Karpas-422 (cell line): ENCODE measurements at places on chromosomes 11 and 22. TPM values are rescaled to one million over a fixed set of nuclear protein-coding genes. Genes with fewer than 3 reads are reported as not detected.

GRCh38 chr11:65065851-65066250, 7.5 kb upstream of the NAALADL1 start:
- H3K27ac ChIP-seq = no peak overlapping the region
- DNase-seq = no peak
- no peak overlapping the region for H3K4me3 ChIP-seq

GRCh38 chr11:47264521-47264920, 5.4 kb upstream of the MADD start:
- H3K4me3 ChIP-seq = no peak overlapping the region
- H3K27ac ChIP-seq = no peak overlapping the region
- H3K27me3 ChIP-seq = no peaks in the 10 kb centered on the region
- no peaks in the 10 kb centered on the region for H3K36me3 ChIP-seq
- DNase-seq = no peak

DNA sequence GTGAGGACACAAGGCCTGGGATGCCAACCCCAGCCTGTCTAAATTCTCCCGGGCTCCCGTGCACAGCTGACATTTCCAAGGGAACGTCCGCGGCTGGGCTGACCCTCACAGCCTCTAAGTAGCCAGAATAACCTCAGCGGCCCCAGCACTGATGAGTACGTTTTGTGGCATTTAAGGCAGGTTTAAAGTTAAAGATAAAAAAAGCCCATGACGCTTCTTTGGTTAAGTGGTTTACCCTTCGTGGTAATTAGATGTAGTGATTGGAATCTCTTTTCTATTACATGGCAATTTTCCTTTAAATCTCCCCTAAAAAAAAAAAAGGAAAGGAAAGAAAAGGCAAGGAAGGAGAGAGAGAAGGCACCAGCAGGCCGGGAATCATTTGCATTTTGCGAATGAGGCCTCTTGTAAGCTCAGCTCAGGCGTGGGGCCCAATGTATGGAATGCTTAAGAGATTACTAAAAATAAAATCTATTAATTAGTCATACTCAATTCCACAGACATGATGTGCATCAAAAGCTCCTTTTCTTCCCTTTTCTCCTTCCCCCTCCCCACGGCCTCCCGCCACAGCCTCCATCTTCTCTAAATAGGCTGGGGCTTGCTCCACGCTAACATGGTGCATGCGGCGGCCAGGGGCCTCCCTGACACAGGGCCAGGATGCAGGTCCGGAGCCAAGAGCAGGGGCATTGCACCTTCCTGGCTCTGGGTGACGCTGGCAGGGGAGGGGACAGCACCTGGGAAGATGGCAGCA, 44.1 kb downstream of the MACROD1 start:
- H3K4me1 ChIP-seq = peaks cover 3% of the 10 kb centered on the region; the same call in 1 of the 2 replicates
- H3K4me3 ChIP-seq = no peak overlapping the region
- no peak for DNase-seq
- H3K36me3 ChIP-seq = no peaks in the 10 kb centered on the region
- H3K27ac ChIP-seq = no peak overlapping the region

GRCh38 chr11:92460213-92460612, 235.6 kb downstream of the FAT3 start:
- no peaks in the 10 kb centered on the region for H3K4me1 ChIP-seq
- no peaks in the 10 kb centered on the region for H3K27me3 ChIP-seq
- no peak for DNase-seq
- no peaks in the 10 kb centered on the region for H3K36me3 ChIP-seq
- H3K27ac ChIP-seq = no peak overlapping the region
- H3K4me3 ChIP-seq = no peak overlapping the region

GRCh38 chr11:3177931-3178330, 12.8 kb upstream of the OSBPL5 start:
- no peak for DNase-seq
- H3K27me3 ChIP-seq = no peaks in the 10 kb centered on the region
- no peaks in the 10 kb centered on the region for H3K4me1 ChIP-seq
- no peaks in the 10 kb centered on the region; the same call in 1 of the 2 replicates for H3K36me3 ChIP-seq
- H3K4me3 ChIP-seq = no peak overlapping the region

GRCh38 chr22:43088627-43088983, 586 bp downstream of the TTLL1 start:
- H3K36me3 ChIP-seq = no peaks in the 10 kb centered on the region
- no peaks in the 10 kb centered on the region for H3K27me3 ChIP-seq
- H3K4me3 ChIP-seq = peak overlapping the region; percentile 78
- H3K4me1 ChIP-seq = peaks cover 6% of the 10 kb centered on the region
- H3K27ac ChIP-seq = no peak overlapping the region
- DNase-seq = no peak

DNA sequence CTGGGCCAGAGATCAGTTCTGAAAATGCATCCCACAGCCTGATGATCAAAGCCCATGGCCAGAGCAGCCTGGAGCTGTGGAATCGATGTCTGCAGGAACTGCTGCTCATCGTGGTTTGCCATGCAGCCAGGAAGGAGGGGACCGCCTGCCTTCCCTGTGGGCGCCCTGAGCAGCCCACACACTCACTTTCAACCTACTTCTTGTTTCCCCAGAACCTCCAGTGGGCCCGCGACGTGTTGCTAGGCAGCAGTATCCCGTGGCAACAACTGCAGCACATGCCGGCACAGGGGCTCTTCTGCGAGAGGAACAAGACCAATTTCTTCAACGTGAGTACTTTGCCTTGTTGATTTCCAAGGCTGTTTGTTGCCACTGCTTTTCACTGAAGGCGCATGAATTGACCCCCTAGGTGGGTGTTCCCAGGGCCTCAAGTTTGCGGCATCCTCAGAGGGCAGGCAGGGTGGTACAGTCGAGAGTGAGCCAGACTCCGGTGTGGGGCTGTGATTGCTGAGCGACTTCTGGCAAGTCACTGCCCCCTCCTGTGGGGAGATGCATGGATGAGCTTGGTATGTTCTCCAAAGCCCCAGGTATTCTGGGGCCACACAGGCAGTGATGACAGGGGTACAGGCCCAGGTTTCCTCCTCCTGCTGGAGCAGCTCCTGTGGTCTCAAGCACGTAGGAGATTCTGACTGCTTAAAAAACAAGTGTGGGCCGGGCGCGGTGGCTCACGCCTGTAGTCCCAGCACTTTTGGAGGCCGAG, 47.0 kb upstream of the SUSD2 start:
- H3K4me3 ChIP-seq = no peak overlapping the region
- H3K4me1 ChIP-seq = no peaks in the 10 kb centered on the region
- no peaks in the 10 kb centered on the region for H3K27me3 ChIP-seq

GRCh38 chr11:4072668-4073285, 21.8 kb upstream of the RRM1 start:
- peaks cover 13% of the 10 kb centered on the region for H3K4me1 ChIP-seq
- no peak overlapping the region for H3K4me3 ChIP-seq
- DNase-seq = peak; percentile 90
- H3K27me3 ChIP-seq = no peaks in the 10 kb centered on the region
- H3K36me3 ChIP-seq = no peaks in the 10 kb centered on the region
- no peak overlapping the region for H3K27ac ChIP-seq

- no peak overlapping the region for H3K4me3 ChIP-seq
- peak; percentile 68 for DNase-seq
- no peaks in the 10 kb centered on the region for H3K4me1 ChIP-seq
- no peaks in the 10 kb centered on the region for H3K27me3 ChIP-seq
These were observed 84.1 kb downstream of the NXPE2 start for GRCh38 chr11:114762408-114762807.

DNA sequence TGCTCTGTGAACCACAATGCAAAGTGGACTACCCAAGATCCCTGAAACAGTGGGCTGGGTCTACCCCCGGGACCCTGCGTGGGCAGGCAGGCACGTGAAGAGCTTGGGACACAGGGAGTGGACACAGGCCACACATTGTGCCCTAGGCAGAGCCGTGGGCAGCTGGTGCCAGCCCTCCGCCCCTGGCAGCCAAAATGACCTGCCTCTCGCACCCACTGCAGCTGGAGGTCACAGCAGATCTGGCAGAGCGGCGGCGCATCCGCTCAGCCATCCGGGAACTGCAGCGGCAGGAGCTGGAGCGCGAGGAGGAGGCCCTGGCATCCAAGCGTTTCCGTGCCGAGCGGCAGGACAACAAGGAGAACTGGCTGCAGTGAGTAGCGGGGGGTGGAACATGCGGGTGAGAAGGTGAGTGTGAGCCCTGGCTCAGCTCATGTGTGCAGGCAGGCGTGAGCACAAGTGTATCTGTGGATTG, 6.7 kb downstream of the SMTN start:
- DNase-seq = no peak
- H3K4me1 ChIP-seq = peaks cover 50% of the 10 kb centered on the region
- H3K36me3 ChIP-seq = no peaks in the 10 kb centered on the region
- no peak overlapping the region for H3K4me3 ChIP-seq

DNA sequence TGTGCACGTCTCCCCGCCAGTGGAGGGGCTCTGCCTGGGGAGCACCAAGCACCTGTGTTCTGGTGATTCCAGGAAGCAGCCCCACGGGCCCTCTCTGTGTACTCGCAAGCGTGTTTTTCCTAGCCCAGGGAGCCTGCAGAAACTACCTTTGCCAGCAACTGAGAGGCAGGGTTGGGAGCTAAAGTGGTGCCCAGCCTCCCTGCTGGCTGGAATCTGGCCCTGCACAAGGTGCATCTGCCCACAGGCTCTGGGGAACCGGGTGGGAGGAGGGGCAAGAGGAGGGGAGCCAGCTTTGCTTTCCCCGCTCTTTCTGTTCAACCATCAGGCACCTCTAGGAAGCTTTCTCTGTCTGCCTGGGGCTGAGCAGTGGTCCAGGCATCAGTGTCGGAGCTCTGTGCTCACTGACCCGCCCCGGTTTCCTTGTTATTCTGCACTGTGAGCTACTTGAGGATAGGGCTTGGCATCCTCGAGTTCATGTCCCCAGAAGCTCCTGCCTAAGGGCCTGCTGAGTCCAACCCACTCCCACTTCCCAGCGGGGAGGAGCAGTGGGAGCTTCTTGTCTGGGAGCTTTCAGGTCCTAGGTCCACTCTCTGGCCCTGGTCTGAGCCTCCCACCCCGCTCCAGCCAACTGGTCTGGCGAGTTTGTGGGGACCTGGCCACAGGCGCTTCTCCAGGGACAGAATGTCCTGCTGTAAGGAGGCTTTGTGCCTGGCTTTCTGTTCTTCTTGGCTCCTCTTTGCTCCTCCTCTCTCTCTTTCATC, 14.9 kb downstream of the DAGLA start:
- no peaks in the 10 kb centered on the region for H3K27me3 ChIP-seq
- no peaks in the 10 kb centered on the region for H3K36me3 ChIP-seq
- H3K4me1 ChIP-seq = no peaks in the 10 kb centered on the region
- no peak for DNase-seq
- H3K4me3 ChIP-seq = no peak overlapping the region

GRCh38 chr11:65532388-65533064, 7.6 kb downstream of the SCYL1 start:
- no peaks in the 10 kb centered on the region for H3K27me3 ChIP-seq
- peaks cover 7% of the 10 kb centered on the region; the same call in 1 of the 2 replicates for H3K36me3 ChIP-seq
- DNase-seq = no peak
- H3K4me3 ChIP-seq = no peak overlapping the region

DNA sequence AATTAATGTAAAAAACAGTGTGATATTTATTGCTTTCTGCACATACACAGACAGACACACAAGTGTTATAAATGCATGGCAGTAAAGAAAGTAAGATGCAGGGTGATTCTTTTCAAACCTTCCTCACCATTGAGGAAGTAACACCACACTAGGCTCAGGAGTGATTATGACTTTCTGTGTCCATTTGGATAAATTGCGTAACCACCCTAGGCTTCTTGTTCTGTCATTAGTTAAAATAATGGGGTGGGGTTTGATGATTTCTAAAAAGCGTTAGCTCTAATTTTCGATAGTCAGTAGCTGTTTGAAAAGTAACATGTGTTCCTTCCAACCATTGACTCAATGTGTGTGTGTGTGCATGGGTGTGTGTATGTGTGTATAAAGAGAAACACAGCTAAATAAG, 1080.2 kb downstream of the NTM start:
- no peak overlapping the region for H3K4me3 ChIP-seq
- no peaks in the 10 kb centered on the region for H3K36me3 ChIP-seq
- DNase-seq = no peak
- no peak overlapping the region for H3K27ac ChIP-seq

GRCh38 chr22:44247923-44248892, 64.5 kb downstream of the SHISAL1 start:
- no peaks in the 10 kb centered on the region for H3K4me1 ChIP-seq
- H3K4me3 ChIP-seq = no peak overlapping the region
- H3K27me3 ChIP-seq = no peaks in the 10 kb centered on the region
- DNase-seq = no peak

- H3K36me3 ChIP-seq = no peaks in the 10 kb centered on the region
- no peaks in the 10 kb centered on the region for H3K27me3 ChIP-seq
- DNase-seq = peak; percentile 73
- peak overlapping the region; percentile 9 for H3K4me3 ChIP-seq
These were observed 90.2 kb downstream of the DDX10 start for GRCh38 chr11:108754901-108755625.

DNA sequence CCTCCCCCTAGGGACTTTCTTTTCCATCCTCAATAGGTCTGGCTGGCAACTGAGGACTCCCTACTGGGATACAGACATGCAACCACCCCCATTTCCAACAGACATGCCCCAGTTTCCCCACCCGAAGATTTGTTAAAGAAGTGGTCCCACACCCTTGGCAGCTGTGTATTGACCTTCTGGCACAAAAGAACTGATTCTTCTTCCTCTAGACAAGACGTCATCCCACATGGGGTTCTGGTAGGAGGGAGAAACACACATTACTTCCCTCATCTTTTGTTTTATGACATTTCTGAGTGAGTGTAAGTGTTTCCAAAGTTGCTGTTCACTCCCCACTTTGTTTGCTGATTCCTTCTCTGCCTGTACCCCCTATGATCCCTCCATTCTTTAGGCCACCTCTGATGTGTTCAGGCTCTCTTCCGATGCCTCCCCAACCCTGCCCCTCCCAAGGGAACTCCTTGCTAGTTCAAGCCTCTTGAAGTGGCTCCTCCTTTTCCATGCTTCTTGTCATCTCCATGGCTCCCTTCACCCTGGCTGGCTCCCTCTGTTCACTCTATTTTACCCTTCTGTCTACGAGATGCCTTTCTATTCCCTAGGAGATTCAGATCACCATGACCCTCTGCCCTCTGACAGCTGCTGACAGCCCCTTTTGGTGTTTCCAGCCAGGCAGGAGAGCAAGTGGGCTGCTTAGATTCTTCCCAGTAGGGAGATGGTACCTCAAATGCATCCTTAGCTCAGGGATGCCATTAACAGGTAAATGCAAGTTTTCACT, 4.3 kb downstream of the KIRREL3 start:
- H3K36me3 ChIP-seq = no peaks in the 10 kb centered on the region
- H3K27ac ChIP-seq = no peak overlapping the region
- H3K4me1 ChIP-seq = no peaks in the 10 kb centered on the region

GRCh38 chr22:48902001-48902869, 925.4 kb downstream of the BRD1 start:
- H3K27me3 ChIP-seq = no peaks in the 10 kb centered on the region
- no peak for DNase-seq
- H3K4me3 ChIP-seq = no peak overlapping the region

- no peak overlapping the region for H3K4me3 ChIP-seq
- H3K27me3 ChIP-seq = no peaks in the 10 kb centered on the region
- no peak for DNase-seq
- H3K27ac ChIP-seq = no peak overlapping the region
- H3K36me3 ChIP-seq = no peaks in the 10 kb centered on the region
- no peaks in the 10 kb centered on the region for H3K4me1 ChIP-seq
These were observed 22.0 kb upstream of the OR8B8 start for GRCh38 chr11:124467381-124467927.

- no peak overlapping the region for H3K27ac ChIP-seq
- H3K4me3 ChIP-seq = no peak overlapping the region
- no peak for DNase-seq
- no peaks in the 10 kb centered on the region; the same call in 1 of the 2 replicates for H3K36me3 ChIP-seq
These were observed 7.0 kb downstream of the THAP7 start for GRCh38 chr22:20994902-20995241.

CDHR5 gene
- total RNA-seq = 0.04 TPM in 1 of 2 replicates, not detected in the other

KDELR3 gene
- total RNA-seq = not detected in 2 replicates

SLC17A6 gene
- not detected in 2 replicates for total RNA-seq

RIMBP3C gene
- total RNA-seq = 0.65 TPM in 1 of 2 replicates, not detected in the other

RBMXL2 gene
- total RNA-seq = 0.14 TPM in 1 of 2 replicates, not detected in the other

PLA2G6 gene
- total RNA-seq = 76.6 and 88.0 TPM in 2 replicates

TRIM66 gene
- 13.3 and 15.3 TPM in 2 replicates for total RNA-seq

APOL5 gene
- total RNA-seq = not detected in 2 replicates

KCNJ1 gene
- total RNA-seq = not detected in 2 replicates

YAP1 gene
- 0.14 TPM in 1 of 2 replicates, not detected in the other for total RNA-seq

E2F8 gene
- 4.1 and 8.4 TPM in 2 replicates for total RNA-seq
